SIG-M5 (cell line): ENCODE measurements at places on chromosomes 5 and 9.

- no peak for DNase-seq
These were observed 55.5 kb downstream of the PCSK1 start for GRCh38 chr5:96377597-96377996.

DNA sequence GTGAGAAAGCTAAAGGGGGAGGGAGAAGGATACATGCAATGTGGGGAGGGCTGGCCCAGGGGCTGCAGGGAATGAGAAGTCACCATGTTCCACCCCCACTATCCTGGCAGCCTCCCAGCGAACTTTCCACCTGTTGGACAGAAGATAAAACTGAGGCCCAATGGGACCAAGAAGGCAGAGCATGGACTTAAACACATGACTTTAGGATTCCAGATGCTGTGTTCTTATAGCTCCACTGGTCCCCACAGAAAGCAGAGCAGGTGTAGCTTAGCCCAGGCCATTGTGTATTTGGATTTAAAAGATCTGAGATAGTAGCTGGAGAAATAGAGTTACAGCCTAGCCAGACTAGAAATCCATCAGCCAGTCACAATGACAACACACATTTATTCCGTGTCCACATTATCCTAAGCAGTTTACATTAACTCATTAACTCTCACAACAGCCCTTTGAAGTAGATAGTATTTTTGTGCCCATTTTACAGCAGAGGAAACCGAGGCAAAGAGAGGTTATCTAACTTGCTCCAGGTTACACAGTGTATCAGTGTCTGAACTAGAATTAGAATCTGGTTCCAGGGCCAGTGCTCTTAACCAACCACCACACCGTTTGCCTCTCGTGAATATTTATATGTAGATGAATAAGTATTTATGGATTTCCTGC is 121.0 kb downstream of the RGS3 start:
- no peak for DNase-seq

GRCh38 chr9:108850293-108850897 is 5.4 kb downstream of the ACTL7B start:
- no peak for DNase-seq

DNA sequence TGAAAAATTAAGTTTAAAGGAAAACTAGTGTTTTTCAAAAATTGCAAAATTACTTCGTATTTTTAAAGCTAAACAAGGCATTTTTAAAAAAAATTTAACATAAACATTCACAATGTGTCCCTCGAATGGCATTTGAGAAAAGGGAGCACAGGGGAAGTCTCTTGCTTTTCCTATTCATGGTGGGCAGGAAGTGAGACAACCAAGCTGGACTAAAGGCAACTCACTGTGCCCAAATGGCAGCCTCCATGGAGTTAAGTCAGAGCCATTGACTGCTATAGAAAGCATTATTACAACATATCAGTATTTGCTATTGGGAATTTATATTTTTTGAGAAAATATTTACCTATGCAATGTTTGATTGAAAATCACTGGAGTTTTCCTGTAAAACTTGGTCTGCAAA is 8.3 kb downstream of the HNRNPH1 start:
- no peak for DNase-seq

DNA sequence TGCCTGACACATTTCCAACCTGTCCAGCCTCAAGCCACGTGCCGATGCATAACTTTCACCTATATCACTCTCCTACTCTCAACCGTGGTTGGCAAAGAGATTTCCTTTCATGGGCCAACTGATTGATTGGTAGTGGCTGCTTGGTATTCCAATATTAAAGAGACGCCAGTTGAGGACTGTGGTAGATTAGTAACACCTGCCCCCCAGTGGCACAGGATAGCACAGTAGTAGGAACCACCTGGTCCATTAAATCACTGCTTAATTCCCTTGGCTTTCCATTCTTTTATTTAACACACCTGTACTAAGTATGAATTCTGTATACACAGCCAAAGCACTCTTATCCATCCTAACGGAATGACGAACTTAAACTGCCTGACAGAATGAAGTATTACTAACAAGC is 19.1 kb upstream of the FOXB2 start:
- DNase-seq = no peak

- DNase-seq = no peak
These were observed 116.5 kb upstream of the MAN2A1 start for GRCh38 chr5:109573256-109573655.

DNA sequence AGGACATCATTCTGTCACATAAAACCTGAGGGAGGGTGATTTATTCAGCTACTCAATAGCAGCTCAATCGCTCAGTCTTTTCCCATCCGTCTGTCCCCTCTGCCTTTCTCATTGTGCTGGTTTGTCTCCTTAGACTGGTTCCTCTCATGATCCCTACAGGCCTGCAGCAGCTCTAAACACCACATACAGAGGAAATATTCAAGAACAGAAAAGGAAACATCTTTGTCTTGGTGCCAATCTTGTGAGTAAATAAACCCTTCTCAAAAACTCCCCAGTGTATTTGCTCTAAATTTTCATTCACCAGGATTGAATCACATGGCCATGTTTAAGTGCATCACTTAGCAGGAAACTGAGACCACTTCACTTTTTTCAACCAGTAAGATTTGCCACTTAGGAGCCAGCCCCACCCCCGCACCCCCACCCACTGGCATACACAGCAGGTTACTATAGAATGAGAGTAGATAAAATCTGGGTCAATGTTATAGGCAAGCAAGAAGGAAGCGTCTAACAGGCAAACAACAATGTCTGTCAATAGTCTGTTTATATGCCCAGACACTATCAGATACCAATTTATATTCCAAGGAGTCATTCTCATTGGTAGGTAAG is 895.5 kb upstream of the DMAC1 start:
- DNase-seq = no peak

- DNase-seq = no peak
These were observed 17.7 kb downstream of the RALGDS start for GRCh38 chr9:133103183-133103986.

GRCh38 chr9:6543204-6543603 is 102.3 kb downstream of the GLDC start:
- no peak for DNase-seq

DNA sequence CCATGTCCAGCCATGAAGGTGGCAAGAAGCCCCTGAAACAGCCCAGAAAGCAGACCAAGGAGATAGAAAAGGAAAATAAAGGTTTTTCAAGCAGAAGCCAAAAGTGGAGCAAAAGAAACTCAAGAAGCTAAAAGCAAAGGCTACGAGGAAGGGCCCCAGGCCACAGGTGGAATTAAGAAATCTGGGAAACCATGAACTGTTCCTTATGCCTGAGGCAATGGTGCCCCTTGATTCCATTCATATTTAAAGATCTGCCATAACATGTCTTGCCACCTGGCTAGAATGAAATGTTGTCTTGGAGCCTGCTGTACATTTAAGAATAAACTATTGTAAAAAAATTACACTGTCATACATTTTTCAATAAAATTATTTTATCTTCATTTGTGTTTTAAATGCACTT is 59.5 kb upstream of the TARS1 start:
- no peak for DNase-seq

DNA sequence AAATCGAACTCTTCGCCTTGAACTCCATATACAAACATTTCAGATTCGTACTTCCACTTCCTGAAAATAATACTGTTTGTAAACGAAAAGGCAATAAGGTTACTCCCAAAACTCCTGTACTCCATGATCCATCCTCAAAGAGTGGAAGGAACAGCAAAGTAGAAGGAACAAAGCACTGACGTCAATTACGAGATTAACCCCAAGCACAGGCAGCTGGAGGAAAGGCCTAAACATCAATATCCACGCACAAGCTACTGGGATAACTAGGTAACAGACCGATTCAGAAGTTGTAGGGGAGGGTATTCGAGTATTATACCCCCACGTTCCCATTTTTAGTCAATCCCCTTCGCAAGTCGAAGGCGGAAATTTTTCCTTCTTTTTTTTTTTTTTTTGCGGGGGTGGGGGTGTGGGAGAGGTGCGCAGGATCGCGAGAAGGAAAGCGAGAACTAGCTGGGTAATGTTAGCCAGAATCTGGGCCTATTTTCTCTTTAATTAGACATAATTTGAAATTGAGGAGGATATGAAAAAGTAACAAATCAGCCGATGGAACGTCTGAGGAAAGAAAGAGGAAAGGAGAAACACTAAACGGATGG is 909 bp downstream of the AFF4 start:
- no peak for DNase-seq

DNA sequence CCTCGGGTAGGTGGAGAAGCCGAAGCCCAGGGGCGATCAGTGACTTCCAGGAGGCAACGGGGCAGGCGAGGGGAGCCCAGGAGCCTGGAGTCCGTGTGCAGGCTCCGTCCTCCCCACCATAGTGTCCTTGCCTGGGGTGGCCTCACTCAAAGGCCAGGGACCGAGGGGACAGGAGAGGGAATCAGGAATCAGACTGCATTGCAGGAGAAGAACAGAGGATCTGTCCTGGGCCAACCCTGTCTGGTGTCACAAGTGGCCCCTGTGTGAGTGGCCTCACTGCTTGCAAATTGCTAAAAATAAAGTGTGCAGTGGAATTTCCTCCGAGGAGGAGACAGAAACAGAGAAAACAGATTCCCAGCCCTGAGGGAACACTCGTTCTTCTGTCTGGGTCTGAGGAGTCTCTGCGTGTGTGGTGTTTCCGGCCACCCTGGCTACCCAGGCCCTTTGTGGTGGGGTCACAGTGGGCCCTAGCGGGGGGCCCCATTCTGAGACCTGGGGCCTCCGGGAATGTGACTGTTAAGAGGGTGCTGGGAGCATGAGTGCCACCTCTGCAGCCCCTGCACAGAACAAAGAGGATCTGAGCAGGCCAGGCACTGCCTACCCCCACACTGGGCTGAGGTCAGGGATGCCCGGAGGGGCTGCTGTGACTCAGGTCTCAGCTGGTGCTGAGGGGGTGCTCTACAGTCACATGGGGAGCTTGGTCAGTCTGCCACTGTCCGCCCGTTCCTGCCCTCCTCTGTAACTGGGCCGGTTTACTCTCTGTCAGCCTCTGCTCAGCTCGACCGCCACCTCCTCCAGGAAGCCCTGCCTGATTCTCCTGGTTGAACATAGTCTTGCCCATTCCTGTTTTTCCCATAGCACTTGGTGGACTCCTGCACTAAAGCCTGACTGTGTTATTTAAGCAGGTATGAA is 7.4 kb downstream of the TRAF1 start:
- DNase-seq = no peak

DNA sequence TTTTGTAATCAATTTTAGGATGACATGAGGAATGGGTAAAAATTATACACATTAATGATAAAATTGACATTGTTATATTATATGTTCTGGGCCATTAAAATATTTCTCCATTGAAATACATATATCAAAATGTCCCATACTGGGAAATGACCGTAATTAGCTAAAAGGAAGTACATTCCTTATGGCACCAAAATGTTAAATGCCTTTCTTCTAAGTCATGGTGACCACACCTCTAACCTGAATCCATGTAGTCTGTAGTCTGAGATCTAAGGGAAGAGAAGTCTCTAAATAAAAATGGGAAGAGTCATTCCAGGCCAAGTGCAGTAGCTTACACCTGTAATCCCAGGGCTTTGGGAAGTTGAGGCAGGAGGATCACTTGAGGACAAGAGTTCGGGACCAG is 10.0 kb upstream of the GDA start:
- no peak for DNase-seq

DNA sequence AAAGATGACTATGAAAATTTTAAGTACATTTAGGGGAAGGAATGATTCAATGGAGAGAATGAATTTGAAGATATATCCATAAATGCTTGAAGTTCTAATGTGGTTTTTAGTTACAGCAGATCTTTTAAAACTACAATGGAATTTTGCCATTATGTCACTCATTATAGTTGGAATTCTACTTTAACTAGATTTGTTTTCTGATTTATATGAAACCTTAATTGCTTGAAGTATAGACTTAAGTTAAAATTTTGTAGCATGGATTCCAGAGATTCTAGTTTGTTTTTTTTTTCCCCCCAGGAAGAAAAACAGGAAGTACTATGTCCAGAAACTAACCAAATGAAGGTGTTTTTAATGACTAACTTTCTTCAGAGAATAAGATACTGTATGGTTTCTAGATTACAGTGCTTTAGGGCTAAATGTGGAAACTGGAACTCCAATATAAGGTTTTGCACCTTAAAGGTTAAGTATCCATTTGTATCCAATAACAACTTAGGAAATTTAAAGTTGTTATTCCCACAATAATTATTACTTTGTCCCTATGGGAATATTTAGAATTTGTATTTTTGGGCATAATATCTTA is 70.3 kb downstream of the ZSWIM6 start:
- DNase-seq = no peak

DNA sequence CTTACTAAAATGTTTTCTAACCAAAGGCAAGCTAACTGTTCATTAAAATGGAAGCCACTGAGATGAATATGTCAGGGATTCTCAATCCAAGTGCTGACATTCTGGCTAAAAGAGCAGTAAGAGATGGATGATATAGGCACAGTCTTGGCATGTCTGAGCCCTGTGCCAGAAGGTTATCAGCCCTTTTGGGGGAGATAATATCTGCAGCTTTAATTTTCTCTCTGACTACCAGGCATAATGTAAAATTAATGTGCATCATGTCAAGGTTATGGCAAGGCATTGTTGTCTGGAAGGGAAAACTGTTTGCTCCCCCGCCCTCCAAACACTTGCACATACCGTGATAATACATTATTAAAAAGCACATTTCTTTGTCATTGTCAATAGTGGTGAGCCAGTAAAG is 609.8 kb downstream of the ZNF608 start:
- no peak for DNase-seq

GRCh38 chr5:145362266-145362665 is 472.9 kb downstream of the PRELID2 start:
- no peak for DNase-seq

DNA sequence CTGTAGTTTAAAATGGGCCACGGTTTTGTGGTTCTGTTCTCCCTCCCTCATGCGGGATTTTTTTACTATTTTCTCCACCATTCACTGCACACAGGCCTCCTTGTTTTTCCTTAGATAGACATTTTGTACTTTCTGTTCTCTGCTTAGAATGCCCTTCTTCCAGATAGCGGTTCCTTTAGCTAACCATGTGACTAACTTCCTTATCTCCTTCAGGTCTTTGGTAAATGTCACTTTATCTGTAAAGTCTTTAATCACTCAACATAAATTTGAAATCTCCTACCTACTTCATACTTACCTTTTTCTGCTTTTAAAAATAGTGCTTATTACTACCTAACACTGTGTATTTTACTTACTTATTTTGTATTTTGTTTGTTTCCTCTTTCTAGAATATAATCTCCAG is 15.0 kb downstream of the FER start:
- no peak for DNase-seq

GRCh38 chr5:179472641-179473040 is 77.7 kb upstream of the RUFY1 start:
- no peak for DNase-seq

GRCh38 chr5:141683596-141684141 is 1.6 kb upstream of the ARAP3 start:
- DNase-seq = no peak
